ENCODE measurements at places on chromosomes 16 and 17.

GRCh38 chr16:57127037-57127763, 34.8 kb downstream of the CPNE2 start:
- no peak for DNase-seq

DNA sequence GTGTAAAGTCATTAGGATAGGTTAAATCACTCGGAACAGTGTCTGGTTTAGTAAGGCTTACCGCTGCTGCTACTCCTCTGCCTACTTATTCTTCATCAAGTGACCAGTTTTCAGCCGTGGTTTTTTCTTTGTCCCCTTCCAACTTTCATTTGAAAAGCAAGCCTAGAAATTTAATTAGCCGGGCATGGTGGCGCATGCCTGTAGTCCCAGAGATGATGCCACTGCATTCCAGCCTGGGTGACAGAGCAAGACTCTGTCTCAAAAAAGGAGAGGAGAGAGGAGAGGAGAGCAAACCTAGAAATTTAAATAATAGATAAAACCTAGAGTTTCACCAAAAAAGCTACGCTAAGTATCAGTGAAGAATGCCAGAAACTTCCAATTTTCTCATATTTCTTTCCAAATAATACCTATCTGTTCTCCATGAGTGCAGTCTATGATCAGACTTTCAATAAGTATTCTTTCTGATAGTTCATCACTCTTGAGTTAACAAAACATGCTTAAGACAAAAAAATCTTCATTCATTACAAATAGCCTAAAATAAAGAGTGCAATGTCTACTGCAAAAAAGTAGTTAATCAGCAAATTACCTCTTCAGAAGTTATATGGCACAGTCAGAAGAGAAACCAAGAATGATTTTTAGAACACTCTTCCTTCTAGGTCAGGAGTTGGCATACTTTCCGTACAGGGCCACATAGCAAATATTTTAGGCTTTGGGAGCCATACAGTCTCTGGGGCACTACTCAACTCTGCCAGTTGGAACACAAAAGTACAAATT, 15.1 kb downstream of the ANKFY1 start:
- no peak for DNase-seq

DNA sequence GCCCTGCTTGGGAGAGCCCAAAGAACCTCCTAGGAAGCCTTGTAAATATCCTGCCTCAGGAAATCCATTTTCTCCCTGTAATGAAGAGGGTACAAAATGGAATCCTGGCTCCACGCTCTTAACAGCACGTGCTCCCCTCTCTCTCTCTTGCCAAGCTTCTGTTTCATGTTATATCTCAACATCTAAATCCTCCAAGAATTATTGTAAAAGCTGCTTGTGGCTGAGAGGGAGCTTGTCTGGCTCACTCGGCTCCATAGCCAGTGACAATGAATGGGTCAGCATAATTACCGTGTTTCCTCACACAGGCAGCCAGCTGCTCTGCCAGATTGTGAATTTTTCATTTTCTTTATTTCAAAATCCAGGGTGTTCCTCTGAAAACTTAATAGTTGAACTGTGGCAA, 317.8 kb downstream of the RBFOX1 start:
- DNase-seq = no peak

GRCh38 chr17:81069135-81069645, 34.2 kb downstream of the BAIAP2 start:
- no peak for DNase-seq

GRCh38 chr17:76369804-76370203, 14.6 kb upstream of the SPHK1 start:
- no peak for DNase-seq

- DNase-seq = no peak
These were observed 24.2 kb downstream of the SSH2 start for GRCh38 chr17:29905879-29906167.

- DNase-seq = no peak
These were observed 34.2 kb downstream of the TXNDC11 start for GRCh38 chr16:11708421-11708820.

GRCh38 chr17:78407387-78408000, 29.0 kb downstream of the PGS1 start:
- no peak for DNase-seq

DNA sequence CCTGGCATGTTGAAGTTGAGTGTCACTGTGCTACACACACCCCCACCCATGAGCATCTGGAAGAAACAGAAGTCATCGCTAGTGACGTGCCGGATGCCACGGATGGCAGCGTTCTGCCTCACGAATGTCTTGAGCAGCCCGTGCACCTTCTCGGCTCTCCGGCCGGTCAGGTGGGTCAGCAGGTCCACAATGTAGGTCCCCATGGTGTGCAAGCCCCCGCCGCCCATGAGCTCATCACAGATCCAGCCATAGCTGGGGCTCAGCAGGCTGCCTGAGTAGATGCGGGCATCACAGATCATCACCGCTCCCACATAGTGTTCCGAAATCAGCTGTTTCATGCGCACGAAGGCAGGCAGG, 8.9 kb downstream of the C16orf86 start:
- no peak for DNase-seq

DNA sequence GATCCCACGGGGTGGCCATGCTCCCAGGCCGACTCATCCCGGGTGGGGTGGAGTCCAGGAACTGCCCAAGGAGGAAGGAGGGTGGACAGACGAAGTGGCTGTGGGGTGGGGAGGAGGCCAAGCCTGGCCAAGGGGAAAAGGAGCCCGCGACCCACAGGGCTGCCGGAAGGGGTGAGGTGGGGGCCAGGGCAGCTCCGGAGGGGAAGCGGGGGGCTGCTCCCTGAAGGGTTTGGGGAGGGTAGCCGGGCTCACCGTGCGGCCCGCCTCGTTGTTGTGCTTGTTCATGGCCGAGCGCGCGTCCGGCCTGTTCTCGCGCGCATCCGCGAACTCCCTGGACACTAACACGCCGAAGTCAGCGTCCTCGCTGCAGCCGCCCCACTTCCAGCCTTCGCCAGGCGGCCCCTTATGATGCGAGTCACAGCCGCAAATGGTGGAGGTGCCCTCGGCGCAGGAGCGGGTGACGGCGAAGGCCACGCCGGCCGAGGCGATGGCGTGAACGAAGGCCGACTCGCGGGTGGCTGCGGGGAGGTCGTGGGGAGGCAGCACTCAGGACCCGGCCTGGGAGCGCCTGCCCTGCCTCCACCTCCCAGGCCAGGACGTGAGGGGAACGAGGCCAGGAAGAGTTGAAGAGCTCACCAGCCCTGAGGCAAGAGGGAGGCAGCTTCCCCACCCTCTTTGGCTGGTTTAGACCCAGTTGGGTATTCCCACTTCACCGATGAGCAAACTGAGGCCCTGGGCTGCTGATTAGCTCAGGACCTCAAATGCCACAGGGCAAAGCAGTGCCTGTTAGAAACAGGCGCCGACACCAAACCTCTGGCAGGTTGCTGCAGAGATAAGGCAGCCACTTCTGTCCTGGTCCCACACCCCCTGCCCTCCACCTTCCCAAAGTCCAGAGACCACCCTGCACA, 48.7 kb downstream of the WNT3 start:
- DNase-seq = no peak

GRCh38 chr16:67674851-67675578, 8.4 kb downstream of the C16orf86 start:
- no peak for DNase-seq

DNA sequence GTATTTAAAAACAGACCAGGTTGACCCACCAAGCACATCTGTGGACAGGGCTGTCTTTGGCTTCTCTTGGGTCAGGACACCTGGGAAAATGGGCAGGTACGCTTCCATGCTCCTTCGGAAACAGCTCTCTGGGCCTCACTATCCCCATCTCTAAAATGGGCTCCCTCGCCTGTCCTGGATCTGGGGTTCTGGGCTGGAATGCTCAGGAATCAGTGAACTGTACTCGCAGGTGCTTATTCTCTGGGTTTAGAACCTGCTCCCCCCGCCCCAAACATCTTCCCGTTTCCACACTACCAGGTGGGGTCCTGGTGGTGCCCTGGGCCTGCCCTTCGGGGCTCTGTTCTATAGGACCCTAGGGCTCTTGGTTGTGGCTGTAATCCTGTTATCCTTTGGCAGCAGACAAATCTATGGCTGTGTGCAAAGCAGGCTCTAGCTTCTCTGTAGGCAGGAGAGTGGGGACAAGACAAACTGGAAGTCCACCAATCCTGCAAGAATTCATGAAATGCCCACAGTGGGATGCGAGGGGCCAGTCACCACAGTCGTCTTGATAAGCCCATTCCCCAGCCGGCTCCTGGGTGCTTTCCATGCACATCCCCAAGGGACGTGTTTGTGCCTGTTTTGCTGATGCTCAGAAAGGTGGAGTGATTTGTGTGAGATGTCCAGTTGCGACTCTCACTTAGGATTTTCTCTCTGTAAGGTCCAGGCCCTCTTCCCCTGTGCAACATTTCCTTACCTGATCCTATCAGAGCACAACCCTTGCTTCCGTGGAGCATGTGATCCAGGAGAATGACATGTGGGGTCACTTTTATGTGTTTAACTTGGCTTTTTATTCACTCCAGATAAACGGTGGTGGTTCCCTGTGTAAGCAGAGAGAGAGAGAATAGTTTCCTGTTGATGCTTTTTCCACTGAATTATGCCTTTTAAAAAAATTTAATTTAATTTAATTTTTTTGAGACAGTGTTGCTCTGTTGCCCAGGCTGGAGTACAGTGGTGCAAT, 37.2 kb downstream of the HAPSTR1 start:
- no peak for DNase-seq

DNA sequence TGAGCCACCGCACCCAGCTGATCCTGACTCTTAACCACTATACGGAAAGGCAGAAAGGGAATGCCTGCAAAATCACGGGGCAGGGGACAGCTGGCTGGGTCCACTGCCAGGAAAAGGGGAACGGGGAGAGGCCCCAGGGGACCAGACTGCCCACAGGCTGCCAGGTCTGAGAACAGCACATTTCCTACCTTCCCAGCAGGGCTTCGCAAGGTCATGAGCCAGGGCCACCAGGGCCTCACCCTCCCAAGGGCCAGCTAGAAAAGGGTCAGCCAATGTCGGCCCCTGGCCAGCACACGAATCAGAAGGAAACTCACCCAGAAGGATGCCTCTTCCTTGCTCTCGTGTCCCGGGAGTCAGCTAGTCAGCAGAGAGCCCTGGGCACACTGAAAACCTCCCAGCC, 118.4 kb downstream of the ZNF423 start:
- no peak for DNase-seq

DNA sequence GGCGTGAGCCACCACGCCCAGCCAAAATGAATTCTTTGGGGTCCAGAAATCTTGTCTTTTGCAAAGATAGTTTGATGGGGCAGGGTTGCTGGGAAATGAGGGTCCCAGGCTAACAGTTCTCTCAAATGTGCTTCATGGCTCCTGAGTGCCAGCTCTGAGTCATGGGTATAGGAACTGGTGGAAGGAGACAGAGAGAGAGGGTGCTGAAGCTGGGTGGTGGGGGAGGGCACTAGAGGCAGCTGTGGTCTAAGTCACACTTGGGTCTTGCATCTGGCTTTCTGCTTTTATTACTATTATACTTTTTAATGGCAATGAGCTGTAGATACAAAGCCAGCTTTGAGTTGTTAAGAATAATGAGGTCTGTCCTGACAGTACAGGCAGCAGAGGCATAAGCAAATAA, 54.6 kb downstream of the PRKCA start:
- DNase-seq = no peak

DNA sequence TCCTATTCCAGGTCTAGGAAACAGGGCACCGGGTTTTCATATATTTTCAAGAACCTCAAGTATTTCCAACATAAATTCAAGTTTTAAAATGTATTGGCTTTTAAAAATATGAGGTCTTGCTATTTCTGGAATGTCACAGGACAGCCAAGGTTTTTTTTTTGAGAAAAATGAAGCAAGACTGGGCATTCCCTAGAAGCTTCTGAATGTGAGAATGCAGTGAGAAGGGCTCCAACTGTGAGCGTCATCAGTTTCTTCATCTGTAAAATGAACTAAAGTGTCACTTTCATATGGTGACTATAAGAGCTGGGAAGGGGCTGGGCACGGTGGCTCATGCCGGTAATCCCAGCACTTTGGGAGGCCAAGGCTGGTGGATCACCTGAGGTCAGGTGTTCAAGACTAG, 455.8 kb upstream of the MAF start:
- DNase-seq = no peak

DNA sequence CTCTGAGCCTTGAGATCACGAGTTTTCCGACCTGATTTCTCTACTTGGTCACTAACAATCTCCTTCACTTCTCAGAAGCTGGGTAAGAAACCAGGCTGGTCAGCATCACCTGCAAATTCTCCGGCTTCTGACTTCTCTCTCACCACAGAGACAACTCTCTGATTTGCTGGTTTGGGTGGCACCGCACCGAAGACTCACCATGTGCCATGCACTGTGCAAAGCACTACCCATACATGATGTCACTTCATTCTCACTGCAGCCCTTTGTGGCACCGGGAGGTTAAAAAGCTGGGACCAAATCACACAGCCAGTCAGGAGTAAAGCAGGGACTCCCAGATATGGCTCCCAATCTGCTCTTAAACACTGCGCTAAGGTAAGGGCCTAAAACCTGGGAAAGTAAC, 647 bp downstream of the VAC14 start:
- DNase-seq = no peak

DNA sequence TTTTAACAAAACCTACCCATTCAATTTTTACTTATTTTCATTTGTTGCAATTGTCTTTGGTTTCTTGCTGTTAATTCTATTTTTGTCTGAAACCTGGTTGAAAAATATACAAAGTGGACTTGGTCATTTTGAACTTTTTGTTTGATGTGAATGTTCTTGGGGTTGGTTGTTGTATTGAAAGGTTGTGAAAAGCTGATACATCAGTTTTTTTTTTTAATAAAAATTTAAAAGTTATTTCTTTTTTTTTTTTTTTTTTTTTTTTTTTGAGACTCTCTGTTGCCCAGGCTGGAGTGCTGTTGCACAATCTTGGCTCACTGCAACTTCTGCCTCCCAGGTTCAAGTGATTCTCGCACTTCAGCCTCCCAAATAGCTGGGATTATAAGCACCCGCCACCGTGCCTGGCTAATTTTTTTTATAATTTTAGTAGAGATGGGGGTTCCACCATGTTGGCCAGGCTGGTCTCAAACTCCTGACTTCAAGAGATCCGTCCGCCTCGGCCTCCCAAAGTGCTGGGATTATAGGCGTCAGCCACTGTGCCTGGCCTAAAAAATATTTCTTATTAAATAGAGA, 28.9 kb downstream of the WIPF2 start:
- DNase-seq = no peak

- no peak for DNase-seq
These were observed 41.0 kb upstream of the IRX3 start for GRCh38 chr16:54327609-54328008.

DNA sequence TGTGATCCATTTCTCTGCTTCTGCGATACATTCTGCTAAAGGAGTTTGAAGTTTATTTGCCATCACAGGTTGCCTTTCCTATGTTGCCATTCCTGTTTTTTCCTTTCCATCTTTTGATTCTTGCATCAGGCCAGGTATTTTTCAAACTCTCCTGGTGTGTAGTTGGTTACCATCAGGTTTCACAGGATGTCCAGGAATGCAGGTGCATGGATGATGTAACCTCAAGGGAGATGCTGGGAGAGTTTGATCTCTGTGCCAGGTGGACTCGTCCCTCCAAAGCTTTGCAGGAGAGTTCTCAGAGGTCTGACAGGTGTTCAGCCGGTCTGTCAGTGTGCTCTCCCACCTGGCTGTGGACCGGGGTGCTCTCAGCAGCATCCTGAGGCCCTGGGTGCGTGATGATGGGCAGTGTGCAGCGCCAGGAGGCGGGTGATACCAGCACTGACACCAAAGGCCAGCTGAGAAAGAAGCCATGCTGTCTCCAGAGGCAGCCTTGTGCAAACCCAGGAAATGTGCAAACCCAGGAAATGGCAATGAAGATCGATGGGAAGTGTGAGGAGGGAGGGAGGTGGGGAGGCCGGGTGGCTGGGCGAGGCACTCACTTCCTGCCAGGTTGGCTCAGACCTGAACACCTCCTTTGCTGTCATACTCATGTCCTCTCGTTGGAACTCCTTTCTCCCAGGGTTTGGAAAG, 1.7 kb downstream of the ATP2C2 start:
- DNase-seq = no peak

- DNase-seq = no peak
These were observed 199.4 kb downstream of the AATF start for GRCh38 chr17:37148156-37148555.
